BJ (cell line): ENCODE measurements at places on chromosomes 4 and X. TPM values are rescaled to one million over a fixed set of nuclear protein-coding genes. Genes with fewer than 3 reads are reported as not detected.

DNA sequence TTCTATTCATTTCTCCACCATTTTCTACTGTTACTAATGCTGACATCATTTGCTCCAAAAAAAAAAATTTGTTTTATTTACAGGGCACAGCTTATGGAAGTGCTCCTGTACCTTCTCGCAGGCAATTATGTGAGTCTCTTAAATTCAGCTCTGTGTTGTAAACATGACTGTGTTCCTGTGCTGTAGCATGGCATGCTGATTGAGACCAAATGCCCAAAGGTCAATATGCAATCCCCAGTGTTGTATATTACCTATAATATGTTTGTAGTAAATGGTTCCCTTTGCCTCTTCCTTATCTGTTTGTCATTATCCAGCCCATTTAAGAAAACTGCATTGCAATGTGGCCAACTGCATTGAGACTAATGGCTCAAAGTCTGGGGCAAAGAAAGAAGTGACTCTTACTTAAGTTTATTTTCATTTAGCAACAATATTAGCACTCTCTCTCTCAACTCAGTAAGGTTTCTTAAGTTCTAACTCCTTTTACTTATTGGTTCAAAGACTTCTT, 1020.0 kb upstream of the GRID2 start:
- DNase-seq: no peak

DNA sequence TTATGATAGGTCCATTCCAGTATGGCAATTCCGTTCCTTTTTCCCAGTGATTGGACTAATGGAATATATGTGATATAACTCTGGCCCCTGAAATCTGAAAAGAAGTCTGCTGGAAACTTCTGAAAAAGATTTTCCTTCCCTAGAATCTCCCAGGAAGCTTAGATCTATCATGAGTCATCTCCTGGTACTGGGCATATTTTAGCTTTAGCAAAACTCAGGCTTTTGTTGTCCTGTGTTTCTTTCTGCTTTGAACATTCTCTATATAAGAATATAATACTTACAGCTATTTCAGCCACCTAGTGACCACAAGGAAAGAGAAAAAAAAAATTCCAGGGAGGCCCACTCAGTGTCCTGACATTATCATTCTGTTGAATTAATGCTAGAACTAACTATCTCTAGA, 597.2 kb upstream of the GRIA3 start:
- no peak for DNase-seq

- no peak for DNase-seq
These were observed 18.7 kb downstream of the RNF4 start for GRCh38 chr4:2487632-2488031.

AVPR2 gene
- polyA plus RNA-seq: not detected in 2 replicates
